Thoracic aorta (tissue), 2 donors: ENCODE measurements at places on chromosomes 13 and 19. TPM values are rescaled to one million over a fixed set of nuclear protein-coding genes. Genes with fewer than 3 reads are reported as not detected.
A peak's percentile ranks its signal among the peaks of the same experiment; 100 is the strongest.

Gene MLLT1
- 31.4 TPM for total RNA-seq

Gene ZNF878
- not detected for total RNA-seq

Gene FFAR2
- 0.92 TPM for total RNA-seq

Gene PIN1
- 79.4 TPM for total RNA-seq

Gene ZSCAN4
- not detected for total RNA-seq

Gene ADGRE2
- 8.3 TPM for total RNA-seq

DNA sequence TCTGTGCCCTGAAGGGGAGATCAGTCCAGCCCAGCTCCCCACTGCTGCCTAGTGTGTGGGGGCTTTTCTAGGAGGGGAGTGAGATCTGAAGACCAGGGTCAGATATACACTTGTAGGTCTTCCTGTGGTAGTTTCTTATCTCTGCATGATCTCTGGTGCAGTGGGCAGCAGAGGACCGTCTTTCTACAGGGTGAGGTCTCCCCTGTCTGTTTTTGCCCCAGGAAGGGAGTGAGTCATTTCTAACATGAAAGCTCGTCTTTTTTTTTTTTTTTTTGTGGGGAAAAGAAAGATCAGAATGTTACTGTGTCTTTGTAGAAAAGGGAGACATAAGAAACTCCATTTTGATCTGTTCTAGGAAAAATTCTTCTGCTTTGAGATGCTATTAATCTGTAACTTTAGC, 8.8 kb upstream of the ZNF808 start:
- no peak for DNase-seq

- no peak for DNase-seq
These were observed 19.9 kb upstream of the MTIF3 start for GRCh38 chr13:27470075-27470820.

DNA sequence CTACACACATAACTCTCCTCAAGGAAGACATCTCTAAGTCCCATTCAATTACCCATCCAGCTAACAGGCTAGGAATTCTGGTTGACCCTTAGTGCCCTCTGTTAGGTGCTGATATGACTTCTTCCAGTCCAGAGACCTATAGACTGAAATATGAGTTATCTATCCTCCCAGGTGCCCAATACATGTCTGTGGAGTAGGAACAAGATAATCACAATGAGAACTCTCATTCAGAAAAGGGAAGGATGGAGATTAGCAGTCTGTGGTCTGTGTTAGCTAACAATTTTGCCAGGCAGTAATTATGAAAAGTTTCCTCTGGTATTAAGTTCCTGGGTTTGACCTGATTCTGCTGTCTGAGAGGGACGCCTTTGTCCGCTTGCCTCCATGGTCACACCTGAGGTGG, 44.2 kb upstream of the SLAIN1 start:
- no peak for DNase-seq

DNA sequence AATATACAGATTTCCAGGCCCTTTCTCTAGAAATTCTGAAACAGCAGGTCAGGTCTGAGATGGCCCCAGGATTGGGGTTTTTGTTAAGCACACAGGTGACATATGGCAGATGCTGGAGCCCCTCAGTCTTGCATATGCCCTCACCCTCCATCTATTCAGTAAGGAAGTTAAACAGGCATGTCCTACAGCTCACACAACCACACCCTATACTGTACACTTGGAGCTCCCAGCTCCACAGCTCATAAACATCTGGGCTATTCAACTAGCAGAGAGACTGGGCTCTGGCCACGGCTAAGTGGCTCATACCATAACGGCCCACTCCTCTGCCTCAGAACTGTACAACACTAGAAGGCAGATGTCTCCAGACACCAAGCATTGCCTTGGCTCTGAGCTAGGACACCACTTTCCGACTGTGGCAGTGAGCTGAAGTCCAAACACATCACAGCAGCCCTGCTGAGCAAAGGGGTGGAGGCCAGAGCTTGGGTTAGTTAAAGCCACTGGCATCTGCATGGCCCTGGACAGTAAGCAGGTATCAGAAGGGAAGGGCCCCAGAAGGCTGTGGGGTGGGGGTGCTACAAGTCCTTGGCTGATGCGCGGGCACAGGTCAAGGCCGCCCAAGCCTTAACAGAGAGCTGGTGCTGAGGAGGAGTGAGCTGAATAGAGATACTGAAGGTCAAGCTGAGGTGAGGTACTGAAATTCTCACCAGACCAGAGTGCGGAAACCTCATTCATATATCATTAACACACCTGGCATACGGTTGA, 79.1 kb downstream of the ABCC4 start:
- DNase-seq, result no peak

DNA sequence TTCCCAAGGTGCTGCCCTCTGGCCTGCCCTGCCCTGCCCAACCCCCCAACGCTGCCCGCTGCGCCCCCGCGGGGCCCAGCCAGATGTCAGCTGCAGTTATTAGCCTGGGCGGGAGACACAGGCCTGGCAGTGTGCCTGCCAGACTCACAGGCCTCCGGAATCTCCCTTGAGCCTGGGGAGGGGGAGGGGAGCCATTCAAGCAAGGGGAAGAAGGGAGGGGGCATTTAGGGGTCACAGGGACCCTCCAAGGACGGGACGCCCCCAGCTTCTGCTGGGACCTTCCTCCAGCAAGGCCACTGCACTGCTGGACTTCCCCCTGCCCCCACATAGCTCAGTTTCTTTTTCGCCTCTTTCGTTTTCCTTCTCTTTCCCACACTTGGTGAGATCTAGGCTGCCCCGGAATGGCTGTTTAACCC, 2.6 kb upstream of the JUNB start:
- no peak for DNase-seq

GRCh38 chr19:5694167-5694955, 4.3 kb downstream of the RPL36 start:
- DNase-seq, result no peak

DNA sequence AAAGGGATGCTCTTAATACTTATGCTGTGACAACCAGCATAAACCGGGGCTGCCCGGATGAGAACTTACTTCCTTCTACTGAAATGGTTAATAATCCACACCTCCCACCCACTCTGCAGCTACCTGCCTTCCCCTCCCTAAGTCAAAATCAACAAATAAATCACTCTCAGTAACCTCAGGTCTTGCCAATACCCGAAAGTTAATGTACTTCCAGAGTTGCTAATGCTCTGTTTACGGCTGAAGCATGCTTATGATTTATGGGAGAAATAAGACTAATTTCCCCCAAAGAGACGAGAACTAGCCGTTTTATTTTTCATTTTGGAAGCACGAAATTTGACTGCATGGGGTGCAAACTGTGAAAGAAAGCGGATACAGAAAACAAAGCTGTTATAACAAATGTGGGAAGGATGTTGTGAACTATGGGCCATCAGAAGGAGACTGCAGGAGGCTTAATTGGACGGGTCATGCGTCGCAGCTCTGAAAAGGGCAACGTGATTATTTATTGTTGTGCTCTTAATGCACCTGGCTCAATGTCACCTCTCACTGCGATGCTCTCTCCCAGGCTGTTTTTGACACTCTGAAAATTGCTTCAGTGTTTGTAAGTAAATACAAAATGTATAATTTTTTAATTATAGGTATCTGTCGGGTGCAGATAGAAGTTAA, 114.0 kb upstream of the SLC7A1 start:
- DNase-seq, result no peak

DNA sequence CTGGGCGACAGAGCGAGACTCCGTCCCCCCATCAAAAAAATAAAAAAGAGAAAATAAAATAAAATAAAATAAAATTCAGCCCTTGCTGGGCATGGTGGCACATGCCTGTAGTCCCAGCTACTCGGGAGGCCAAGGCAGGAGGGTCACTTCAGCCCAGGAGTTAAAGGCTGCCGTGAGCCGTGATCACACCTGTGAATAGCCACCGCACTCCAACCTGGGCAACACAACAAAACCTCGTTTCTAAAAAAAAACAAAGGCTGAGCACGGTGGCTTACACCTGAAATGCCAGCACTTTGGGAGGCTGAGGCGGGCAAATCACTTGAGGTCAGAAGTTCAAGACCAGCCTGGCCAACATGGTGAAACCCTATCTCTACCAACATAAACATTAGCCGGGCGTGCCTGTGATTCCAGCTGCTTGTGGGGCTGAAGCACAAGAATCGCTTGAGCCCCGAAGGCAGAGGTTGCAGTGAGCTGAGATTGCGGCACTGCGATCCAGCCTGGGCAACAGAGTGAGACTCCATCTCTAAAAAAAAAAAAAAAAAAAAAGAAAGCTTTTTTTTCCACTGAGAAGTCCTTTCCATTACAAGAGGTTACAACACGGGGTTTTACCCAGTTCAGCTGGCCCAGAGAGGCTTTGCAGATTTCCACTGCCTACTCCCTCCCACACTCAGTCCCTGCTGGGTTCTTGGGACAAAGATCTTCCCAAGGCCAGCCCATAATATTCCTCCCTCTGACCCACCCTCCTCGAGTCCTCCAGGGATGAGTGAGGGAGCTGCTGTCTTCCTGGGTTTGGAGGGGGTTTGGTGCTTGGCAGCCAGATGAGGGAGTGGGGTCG, 6.4 kb downstream of the ANGPTL4 start:
- no peak for DNase-seq

GRCh38 chr13:60397704-60398378, 821 bp downstream of the TDRD3 start:
- DNase-seq, result no peak

GRCh38 chr19:49415102-49415809, 8.0 kb downstream of the PTH2 start:
- no peak for DNase-seq

DNA sequence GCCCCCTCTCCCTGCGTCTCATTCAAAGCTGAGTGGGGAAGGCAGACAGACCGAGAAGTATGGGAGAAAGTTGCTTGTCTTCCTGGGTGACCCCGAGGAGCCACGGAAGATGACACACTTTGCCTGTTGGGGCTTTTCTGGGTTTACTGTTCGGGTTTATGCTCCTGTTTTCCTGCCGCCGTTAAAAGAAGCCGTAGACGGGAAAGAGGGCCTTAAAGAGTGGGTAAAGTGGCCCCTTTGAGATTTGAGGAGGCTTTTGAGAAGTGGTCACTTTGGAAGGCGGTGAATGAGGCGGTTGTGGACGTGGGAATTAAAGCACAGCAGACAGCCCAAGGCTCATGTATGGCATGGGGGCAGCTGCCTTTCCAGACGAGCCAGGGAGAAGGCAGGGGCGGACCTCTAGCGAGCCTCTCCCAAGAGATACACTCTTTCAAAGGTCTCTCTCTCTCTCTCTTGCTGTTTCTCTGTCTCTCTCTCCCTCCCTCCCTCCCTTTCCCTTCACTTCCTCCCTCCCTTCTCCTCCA, 493 bp upstream of the LHFPL6 start:
- no peak for DNase-seq

- DNase-seq, result no peak
These were observed 39.3 kb downstream of the EFNA2 start for GRCh38 chr19:1324806-1325567.

DNA sequence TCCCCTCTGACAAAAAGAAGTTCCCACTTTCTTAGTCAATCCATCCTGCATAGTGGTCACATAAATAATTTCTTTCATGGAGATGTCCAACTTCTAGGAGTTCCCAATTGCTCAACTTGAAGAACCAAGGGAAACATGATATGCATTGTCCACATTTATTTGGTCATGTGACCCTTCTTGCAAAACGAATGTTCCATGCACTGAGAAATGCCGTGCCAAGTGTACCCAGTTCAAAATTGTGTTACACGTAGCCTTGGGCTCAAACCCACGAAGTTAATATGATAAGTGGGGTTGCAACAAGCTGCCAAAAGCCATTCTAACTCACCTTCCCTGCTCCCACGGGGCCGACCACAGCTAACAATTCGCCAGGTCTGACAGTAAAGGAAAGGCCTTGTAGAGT, 113.1 kb downstream of the ABCC4 start:
- DNase-seq, result no peak

DNA sequence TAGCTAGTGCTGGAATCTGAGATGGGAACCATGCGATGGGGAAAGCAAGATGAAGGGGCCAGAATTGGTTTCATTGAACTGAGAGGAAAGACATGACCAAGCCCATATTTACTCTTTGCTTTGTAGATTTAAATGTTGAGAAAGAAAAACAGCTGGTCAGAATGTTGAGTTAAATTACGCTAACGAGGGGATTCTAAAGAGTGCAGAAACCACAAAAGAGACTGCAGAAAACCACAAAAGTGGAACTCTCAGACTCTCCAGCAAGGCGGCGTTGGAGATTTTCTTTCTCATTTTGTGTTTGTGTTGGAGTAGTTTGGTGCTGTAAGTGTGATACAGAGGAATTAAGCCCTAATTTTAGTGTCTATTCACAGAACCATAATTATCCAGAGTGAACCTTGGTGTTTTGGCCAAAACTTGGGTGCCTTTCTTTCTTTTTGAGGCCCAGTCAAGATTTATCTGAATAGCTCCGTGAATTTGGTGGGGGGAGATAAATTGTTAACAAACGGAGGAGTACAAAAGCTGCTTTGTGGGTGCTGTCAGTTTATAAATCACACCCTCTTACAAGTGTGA, 26.3 kb downstream of the SAE1 start:
- DNase-seq, result no peak

DNA sequence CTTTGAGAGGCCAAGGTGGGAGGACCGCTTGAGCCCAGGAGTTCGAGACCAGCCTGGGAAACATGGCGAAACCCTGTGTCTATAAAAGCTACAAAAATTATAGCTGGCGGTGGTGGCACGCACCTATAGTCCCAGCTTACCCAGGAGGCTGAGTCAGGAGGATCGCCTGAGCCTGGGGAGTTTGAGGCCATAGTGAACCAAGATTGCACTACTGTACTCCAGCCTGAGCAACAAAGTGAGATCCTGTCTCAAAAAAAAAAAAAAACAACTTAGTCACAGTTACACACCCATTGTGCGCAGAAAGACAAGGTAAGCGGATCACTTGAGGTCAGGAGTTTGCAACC, 728 bp upstream of the DENND1C start:
- DNase-seq, result no peak

GRCh38 chr13:113077953-113078901, 27.4 kb upstream of the F7 start:
- DNase-seq, result no peak

GRCh38 chr13:110702591-110703526, 3.1 kb downstream of the CARS2 start:
- no peak for DNase-seq

- DNase-seq, result no peak
These were observed 376.7 kb downstream of the LIG4 start for GRCh38 chr13:107838588-107839161.

GRCh38 chr19:13796301-13797057, 1.2 kb downstream of the ZSWIM4 start:
- peak; percentile 77 for DNase-seq
